ENCODE measurements at places on chromosomes 3 and 15.

DNA sequence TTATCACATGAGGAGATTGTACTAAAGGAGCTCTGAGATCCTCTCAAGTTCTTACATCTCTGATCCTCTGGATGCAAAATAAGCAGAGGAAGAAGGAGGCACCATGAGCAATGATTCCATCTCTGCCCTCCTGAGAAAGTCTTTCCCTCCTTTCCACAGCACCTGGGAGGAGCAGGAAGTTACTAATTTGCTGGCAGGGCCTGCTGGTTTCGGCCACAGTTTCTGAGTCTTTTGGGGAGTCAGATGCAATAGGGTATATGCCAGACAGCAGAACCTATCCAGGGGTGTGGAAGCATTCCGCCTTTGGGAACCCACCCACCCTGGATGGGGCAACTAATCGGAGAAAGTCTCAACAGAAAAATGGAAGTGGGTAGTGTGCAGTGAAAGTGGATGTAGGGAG lies 38.5 kb upstream of the SPTSSB start:
- no peak for DNase-seq

- DNase-seq, result peak; percentile 8
These were observed 30.4 kb downstream of the CHRNA7 start for GRCh38 chr15:32060706-32061105.

DNA sequence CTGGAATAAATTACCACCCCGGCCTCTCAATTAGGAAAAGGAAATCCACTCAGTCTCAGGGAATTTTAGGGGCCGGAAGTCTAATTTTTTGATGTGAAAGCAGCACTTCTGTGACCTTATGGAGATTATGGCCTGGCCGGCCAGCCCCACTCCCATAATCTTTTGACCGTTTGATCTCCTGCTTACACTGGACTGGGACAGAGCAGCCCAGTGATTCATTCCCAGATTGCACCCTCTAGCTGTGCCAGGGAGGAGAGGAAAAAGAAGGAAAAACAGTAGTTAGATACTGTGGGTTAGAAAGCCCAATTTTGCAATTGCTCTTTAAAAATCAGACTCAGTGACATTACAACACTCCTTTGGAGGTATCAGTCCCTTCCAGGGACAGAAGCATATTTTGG lies 32.4 kb downstream of the GJD2 start:
- peak; percentile 73 for DNase-seq

GRCh38 chr3:100893108-100893507 lies 100.1 kb downstream of the ABI3BP start:
- DNase-seq, result no peak

DNA sequence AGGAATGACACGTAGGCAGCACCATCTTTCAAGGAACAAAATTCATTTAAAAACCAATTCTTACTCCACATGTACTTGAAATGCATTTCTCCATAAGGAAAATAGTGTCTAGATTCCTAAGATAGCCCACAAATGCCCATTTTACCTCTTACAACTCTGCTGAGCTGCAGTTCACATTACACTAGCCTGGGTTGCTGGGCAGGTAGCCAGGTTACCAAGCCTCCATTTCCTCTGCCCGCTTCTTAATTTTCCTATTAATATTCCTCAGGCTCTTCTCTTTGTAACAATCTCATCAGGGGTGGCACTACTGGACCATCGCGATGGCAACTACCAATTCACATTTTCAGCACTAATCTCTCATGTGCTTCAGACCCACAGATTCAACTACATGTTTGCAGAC lies 10.8 kb downstream of the ATP13A3 start:
- DNase-seq, result no peak

GRCh38 chr15:72116731-72117485 lies 1.0 kb downstream of the MYO9A start:
- peak; percentile 55 for DNase-seq

DNA sequence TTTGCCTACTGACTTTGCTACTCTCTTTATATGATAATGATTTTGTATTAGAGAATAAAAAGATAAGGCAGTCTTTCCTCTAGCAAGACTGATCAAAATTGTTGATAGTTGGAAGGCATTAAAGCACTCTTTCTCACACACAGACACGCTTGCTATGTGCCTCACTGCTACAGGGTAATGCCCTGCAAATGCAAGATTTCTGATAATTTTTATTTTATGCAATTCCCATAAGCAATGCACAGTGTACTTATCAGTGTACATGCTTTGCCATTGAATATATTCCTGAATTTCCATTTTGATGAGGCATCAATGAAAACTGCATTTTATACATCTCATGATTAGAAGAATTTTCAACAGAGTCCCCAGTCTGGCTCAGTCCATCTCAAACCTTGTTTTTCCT lies 263.2 kb downstream of the CHST2 start:
- DNase-seq, result no peak

GRCh38 chr3:177802151-177802900 lies 605.0 kb upstream of the TBL1XR1 start:
- DNase-seq, result peak; percentile 36

GRCh38 chr3:111750278-111750884 lies 108.7 kb upstream of the PHLDB2 start:
- no peak for DNase-seq

GRCh38 chr3:42772670-42773408 lies at the start of gene CCDC13:
Gene CCDC13 (minus strand): TSS chr3:42773253. CDS start chr3:42758345, 14,908 bp downstream.
- peak; percentile 96 for DNase-seq

GRCh38 chr3:179168918-179169317 lies 20.8 kb downstream of the PIK3CA start:
- DNase-seq, result no peak

DNA sequence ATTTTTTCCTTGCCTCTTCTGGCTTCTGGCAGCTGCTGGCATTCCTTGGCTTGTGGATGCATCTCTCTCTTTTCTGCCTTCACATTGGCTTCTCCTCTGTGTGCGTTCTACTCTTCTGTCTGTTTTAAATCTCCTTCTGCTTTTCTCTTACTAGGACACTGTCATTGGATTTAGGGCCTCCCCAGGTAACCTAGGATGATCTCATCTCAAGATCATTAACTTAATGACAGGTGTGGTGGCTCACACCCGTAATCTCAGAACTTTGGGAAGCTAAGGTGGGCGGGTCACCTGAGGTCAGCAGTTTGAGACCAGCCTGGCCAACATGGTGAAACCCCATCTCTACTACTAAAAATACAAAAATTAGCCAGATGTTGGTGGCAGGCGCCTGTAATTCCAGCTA lies 40.9 kb upstream of the ULK4 start:
- DNase-seq, result no peak

DNA sequence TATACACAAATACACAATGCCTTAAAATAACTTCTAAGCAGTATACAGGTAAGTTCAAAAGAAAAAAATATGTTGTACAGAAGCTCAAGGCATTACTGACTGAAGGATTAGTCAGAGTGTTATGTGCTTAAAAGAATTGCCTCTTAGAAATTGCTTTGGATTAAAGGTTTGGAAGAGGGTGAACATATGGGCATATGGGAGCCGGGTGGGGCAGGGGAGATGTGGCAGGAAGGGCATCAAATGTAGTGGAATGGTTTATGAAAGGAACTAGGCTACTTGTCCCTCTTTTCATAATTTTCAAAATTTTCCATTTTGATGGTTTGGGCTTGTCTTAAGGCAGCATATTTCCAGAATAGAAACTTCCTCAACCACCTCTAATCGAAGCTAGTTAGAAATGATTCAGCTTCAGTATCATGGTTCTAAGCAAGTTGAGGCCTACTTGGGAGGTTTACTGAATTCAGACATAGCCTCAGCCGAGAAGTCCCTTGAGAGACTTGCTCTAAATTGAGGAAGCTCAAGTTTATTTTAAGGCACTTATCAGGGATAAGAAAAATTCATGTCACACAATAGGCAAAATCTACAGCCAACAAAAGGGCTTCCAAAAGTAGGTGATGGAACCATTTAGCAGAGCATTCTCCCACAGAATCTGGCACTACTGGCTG lies 10.1 kb upstream of the GOLGB1 start:
- no peak for DNase-seq

- no peak for DNase-seq
These were observed 7.6 kb downstream of the NR1D2 start for GRCh38 chr3:23952646-23953045.

DNA sequence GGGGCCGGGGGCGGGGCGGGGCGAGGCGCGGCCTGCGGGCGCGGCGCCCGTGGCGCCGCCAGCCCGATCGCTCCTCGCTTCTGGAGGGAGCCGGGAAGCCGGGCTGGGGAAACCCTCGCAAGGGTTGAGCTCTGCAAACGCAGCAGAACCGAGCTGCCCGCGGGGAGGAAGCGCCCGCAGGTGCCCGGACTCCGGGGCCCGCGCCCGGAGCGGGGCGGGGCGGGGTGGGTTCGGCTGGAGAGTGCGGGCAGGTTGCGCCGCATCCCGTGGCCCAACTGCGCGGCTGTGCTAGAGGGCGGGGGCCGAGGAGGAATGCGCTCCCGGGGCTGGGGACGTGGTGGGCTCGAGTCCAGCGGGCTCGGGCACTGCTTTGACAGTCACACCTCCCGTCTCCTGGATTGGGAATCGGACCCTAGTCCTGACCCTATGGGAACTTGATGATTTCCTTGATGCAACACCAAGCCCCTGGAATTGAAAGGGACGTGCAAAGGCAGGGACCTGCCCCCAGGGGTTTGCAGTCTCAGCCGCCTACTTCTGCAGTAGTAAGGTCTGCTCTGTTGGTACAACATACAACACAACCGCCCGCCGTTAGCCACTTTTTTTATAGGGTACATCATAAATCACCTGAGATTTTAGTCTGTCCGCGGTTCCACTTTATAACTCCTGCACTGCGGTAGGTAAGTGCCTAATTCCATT lies 34.3 kb downstream of the ZBTB38 start:
- peak; percentile 64 for DNase-seq

DNA sequence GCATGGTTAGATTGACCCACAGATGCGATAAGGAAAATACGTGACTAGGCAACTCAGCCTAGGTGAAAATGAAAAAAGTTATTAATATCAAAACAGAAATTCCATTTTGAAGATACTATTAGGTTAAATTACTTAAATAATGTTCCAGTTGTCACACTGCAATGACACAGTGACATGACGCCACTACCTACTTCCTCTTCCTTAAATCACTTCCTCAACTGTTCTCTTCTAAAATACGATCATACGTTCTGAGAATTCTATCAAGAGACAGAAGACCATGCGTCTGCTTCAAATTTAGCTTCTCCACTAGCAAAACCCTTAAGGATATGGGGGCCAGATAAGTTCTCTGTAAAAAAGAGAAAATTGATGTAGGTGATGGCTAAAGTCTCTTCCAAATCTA lies 18.2 kb downstream of the CMTM6 start:
- no peak for DNase-seq

GRCh38 chr3:179179979-179180759 lies 32.0 kb downstream of the PIK3CA start:
- DNase-seq, result peak; percentile 100

DNA sequence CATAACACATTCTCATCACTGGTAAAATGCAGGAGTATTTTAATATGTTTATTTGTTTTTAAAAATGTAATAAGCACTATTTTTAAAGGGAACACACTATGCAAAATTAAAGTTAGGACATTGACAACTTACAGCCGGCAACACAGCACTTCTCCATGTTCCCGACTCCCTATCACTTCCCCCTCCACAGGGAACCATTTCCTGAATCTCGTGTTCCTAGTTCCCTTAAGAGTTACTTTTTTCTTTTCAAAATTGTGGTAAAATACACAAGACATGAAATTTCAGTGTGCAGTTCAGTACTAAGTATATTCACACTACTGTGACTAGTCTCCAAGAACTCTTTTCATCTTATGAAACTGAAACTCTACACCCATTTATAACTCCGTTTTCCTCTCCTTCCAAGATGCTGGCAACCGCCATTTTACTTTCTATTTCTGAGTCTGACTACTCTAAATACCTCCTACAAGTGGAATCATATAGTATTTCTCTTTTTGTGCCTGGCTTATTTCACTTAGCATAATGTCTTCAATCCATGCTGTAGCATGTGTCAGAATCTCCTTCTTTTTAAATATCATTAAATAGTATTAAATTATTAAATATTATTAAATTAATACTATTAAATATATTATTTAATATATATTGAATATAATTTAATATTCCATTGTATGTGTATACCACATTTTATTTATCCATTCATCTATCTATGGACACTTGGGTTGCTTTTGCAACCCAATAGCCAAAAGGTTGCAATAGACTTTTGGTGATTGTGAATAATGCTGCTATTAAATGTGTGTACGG lies 25.9 kb upstream of the UBE2Q2 start:
- DNase-seq, result no peak

GRCh38 chr3:195446359-195446758 lies 3.5 kb upstream of the ACAP2 start:
- peak; percentile 57 for DNase-seq

GRCh38 chr15:62975515-62975914 lies 67.0 kb upstream of the TPM1 start:
- peak; percentile 23 for DNase-seq

GRCh38 chr3:10716964-10717363 lies 99.1 kb upstream of the SLC6A11 start:
- DNase-seq, result no peak

GRCh38 chr3:55624238-55624637 lies 137.1 kb upstream of the WNT5A start:
- no peak for DNase-seq

DNA sequence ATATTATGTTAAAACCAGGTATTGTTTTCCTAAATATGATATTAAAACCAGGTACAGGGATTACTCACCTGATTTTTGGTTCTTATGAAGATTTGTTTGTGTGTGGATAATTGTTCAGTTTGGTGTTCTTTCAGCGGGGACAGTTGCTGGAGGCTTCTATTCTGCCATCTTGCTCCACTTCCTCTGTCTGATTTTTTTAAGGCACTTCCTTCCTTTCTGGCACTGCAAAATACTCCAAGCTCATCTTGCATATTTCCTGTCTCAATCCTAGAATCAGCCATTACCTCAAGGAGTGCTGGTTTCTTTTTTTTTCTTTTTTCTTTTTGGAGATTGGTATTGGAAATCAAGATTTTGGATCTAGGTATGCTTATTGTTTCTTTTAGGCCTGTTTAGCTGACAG lies 229.9 kb downstream of the SV2B start:
- DNase-seq, result no peak

DNA sequence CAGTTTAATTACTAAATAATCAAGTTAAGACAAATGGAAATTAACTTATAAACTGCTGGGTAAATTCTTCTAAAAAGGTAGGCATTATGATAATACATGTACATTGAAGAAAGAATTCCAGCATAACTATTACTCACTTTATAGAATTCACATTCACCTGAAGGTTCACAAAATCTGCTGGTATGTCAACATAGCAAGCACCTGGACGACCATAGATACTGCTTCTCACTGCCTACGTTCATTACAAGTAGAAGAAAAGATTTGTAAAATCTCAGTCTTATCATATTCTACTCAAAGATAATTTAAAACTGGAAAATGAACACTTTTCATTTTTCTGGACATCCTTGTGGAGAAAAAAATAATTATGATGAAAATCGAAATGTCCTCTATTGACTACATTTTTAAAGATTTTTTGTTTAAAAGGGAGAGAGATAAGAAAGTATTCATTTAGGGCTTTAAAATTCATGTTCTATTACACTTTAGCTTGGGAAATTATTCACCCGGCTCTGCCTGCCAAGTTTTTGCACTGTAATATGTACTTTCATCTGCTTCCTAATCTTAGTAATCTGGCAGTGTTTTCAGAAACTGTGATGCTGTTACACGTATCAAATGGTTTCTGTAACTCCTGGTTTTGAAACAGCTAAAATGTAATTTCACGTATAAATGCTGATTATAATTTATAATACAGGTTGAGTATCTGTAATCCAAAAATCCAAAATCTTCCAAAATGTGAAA lies 16.1 kb downstream of the HACL1 start:
- no peak for DNase-seq

Data from NCI-H69 (cell line).